Thyroid gland (tissue), 4 donors: ENCODE measurements at places on chromosomes 16 and 17. TPM values are rescaled to one million over a fixed set of nuclear protein-coding genes. Genes with fewer than 3 reads are reported as not detected.
A peak's percentile ranks its signal among the peaks of the same experiment; 100 is the strongest.

Gene TNFRSF13B
- not detected for total RNA-seq

Gene DNAH2
- not detected for total RNA-seq

Gene CENPX
- 95.9 TPM for total RNA-seq

DNA sequence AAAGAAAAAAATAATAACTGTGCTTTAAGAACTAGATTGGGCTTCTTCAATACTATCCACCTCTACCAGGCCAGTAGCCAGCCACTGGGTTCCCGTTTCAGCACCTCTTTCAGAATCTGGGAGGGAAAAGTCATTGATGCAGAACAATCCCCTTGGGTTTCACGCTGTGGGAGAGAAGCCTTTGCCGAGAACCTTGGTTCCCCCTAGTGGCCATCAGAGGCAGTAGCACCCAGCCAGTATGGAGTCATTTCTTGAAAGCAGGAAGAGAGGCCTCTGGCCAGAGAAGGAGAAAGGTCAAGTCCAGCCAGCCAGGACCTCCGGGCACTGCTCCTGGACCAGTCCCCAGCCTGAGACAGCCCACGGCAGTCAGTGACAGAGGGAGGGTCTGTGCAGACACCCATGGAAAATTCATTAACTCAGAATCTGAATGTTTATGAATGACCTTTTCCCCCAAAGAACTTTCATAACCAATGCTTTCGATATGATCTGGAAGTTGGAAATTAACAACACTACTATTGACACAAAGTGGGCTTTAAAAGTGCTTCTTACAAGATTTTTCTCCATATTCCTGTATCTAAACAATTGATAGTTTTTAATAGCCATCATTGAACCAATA, 51.2 kb upstream of the CDH5 start:
- DNase-seq = peak; percentile 64
